Lung (tissue), 17 donors: ENCODE measurements at places on chromosomes 4 and X. TPM values are rescaled to one million over a fixed set of nuclear protein-coding genes. Genes with fewer than 3 reads are reported as not detected.
A peak's percentile ranks its signal among the peaks of the same experiment; 100 is the strongest.

DNA sequence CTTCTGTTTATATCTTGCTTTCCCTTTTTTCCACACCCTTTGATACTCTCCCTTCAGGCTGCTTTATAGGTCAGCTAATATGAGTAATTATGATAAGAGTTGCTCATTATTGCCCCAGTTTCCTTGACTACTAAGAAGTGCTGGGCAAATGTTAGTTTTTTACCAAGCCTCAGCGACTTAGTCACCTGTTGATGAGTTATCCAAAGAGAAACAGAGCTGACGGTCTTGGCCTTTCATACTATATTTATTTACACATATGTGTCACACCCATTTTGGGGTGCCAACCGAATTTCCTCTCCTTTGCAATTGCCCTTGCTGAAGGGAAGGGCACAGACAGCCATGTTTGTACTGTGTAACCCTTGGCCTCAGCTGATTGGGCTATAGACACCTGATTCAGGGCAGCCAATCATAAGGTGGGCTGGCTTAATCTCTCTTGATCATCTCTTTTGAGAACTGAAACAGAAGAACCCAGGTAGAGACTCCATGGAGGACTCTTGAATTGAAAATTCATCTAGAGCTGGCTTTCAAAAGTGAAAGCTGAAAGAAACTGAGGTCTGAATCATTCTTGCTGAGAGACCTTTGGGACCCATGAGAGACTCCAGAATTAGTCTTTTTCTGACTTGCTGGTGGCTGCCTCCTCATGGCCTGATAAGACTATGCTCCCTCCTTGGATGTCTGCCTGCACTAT lies 111.7 kb upstream of the RPS6KA3 start:
- H3K4me1 ChIP-seq = peaks cover 10% of the 10 kb centered on the region
- H3K36me3 ChIP-seq = no peaks in the 10 kb centered on the region
- no peak overlapping the region for H3K4me3 ChIP-seq
- peaks cover 22% of the 10 kb centered on the region for H3K27me3 ChIP-seq

- no peak for DNase-seq
- H3K27me3 ChIP-seq = no peaks in the 10 kb centered on the region
- no peak overlapping the region for H3K27ac ChIP-seq
- no peak overlapping the region for H3K4me3 ChIP-seq
These were observed 157.8 kb downstream of the ANTXR2 start for GRCh38 chr4:79915246-79915645.

- DNase-seq = peak; percentile 53
- no peaks in the 10 kb centered on the region for H3K27me3 ChIP-seq
- H3K4me1 ChIP-seq = no peaks in the 10 kb centered on the region
These were observed 24.5 kb upstream of the TSR2 start for GRCh38 chrX:54415534-54416350.

- H3K4me3 ChIP-seq = no peak overlapping the region
- H3K27ac ChIP-seq = no peak overlapping the region
- H3K36me3 ChIP-seq = no peaks in the 10 kb centered on the region
These were observed 5.1 kb downstream of the PSAPL1 start for GRCh38 chr4:7429601-7430078.

DNA sequence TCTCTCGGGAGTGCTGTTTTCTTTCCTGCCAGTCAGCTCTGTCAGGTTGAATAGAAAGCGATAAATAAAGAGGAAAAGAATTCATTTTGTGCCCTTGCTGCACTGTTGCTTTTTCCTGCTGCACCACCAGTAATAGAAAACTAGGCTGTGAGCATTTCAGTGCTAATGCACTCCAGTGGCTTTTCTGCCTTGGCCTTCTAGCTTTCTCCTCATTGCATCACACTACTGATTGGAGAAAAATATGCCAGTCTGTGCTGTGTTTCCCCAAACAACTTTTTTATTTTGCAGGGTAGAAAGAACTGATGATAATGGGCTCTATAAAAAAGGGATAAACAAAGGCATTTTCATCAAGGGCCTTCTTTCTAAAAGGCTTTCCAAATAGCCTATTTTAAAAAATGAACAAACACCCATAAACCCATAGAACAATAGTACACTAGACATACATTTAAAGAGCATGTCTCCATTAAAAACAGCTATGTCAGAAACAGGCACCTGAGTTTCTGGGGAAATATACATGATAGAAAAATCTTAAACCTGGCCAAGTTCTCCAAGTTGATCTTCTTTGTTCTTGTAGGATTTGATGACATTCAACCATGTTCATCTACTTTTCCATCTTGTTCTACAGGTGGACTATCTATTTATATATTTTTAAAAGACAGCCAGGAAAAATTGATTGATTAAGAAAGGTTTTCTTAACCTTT lies 86.3 kb downstream of the GPRIN3 start:
- H3K27ac ChIP-seq = no peak overlapping the region
- no peak for DNase-seq
- H3K4me3 ChIP-seq = no peak overlapping the region
- H3K36me3 ChIP-seq = no peaks in the 10 kb centered on the region
- no peaks in the 10 kb centered on the region for H3K27me3 ChIP-seq

- no peak for DNase-seq
- peak overlapping the region; percentile 33 for H3K27ac ChIP-seq
These were observed 17.5 kb upstream of the TBC1D1 start for GRCh38 chr4:37873386-37873785.

GRCh38 chr4:143023239-143023918 lies 161.3 kb upstream of the USP38 start:
- no peaks in the 10 kb centered on the region for H3K36me3 ChIP-seq
- no peak overlapping the region for H3K27ac ChIP-seq
- no peak overlapping the region for H3K4me3 ChIP-seq
- DNase-seq = no peak

GRCh38 chr4:63817196-63817865 lies 591.9 kb downstream of the TECRL start:
- H3K4me1 ChIP-seq = no peaks in the 10 kb centered on the region
- peak; percentile 50 for DNase-seq
- H3K4me3 ChIP-seq = no peak overlapping the region
- no peaks in the 10 kb centered on the region for H3K36me3 ChIP-seq
- H3K27ac ChIP-seq = no peak overlapping the region
- H3K27me3 ChIP-seq = no peaks in the 10 kb centered on the region

- peaks cover 3% of the 10 kb centered on the region for H3K27me3 ChIP-seq
- DNase-seq = no peak
- peaks cover 3% of the 10 kb centered on the region for H3K36me3 ChIP-seq
- H3K4me1 ChIP-seq = no peaks in the 10 kb centered on the region
- H3K27ac ChIP-seq = no peak overlapping the region
- H3K4me3 ChIP-seq = no peak overlapping the region
These were observed 135.1 kb downstream of the IRS4 start for GRCh38 chrX:108601276-108601675.

- no peaks in the 10 kb centered on the region for H3K4me1 ChIP-seq
- no peak overlapping the region for H3K4me3 ChIP-seq
- no peak overlapping the region for H3K27ac ChIP-seq
- no peaks in the 10 kb centered on the region for H3K27me3 ChIP-seq
- no peaks in the 10 kb centered on the region for H3K36me3 ChIP-seq
These were observed 676.4 kb upstream of the INTU start for GRCh38 chr4:126956184-126956897.

- no peaks in the 10 kb centered on the region for H3K36me3 ChIP-seq
- DNase-seq = no peak
These were observed 11.4 kb downstream of the FRAS1 start for GRCh38 chr4:78068481-78068880.

- no peaks in the 10 kb centered on the region for H3K4me1 ChIP-seq
- H3K27me3 ChIP-seq = no peaks in the 10 kb centered on the region
- DNase-seq = no peak
- no peaks in the 10 kb centered on the region for H3K36me3 ChIP-seq
- no peak overlapping the region for H3K27ac ChIP-seq
- no peak overlapping the region for H3K4me3 ChIP-seq
These were observed 102.2 kb upstream of the ATP6AP2 start for GRCh38 chrX:40478474-40479065.

GRCh38 chr4:116839826-116840225 lies 245.6 kb downstream of the TRAM1L1 start:
- no peak overlapping the region for H3K4me3 ChIP-seq
- H3K27ac ChIP-seq = no peak overlapping the region
- no peaks in the 10 kb centered on the region for H3K36me3 ChIP-seq
- H3K4me1 ChIP-seq = no peaks in the 10 kb centered on the region
- DNase-seq = no peak
- no peaks in the 10 kb centered on the region for H3K27me3 ChIP-seq

DNA sequence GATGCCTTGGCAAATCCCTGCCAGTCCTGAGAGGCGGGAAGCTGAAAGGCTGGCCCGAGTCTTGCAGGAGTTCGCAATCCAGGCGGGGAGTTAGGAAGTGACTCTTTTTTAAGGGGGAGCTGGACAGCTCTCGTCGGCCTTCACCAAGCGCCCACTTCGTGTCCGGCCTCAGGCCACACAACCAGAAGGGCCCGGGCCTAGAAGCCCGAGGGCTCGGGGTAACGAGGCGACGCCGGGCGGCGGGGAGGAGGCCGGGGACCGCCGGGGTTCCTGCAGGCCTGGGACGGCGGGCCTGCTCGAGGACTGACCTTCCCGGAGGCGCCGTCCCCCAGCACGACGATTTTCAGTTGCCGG lies 395 bp downstream of the RAB28 start:
- no peaks in the 10 kb centered on the region for H3K27me3 ChIP-seq
- H3K27ac ChIP-seq = peak overlapping the region; percentile 97
- DNase-seq = peak; percentile 84
- H3K4me1 ChIP-seq = peaks cover 7% of the 10 kb centered on the region
- H3K4me3 ChIP-seq = peak overlapping the region; percentile 60
- H3K36me3 ChIP-seq = no peaks in the 10 kb centered on the region

DNA sequence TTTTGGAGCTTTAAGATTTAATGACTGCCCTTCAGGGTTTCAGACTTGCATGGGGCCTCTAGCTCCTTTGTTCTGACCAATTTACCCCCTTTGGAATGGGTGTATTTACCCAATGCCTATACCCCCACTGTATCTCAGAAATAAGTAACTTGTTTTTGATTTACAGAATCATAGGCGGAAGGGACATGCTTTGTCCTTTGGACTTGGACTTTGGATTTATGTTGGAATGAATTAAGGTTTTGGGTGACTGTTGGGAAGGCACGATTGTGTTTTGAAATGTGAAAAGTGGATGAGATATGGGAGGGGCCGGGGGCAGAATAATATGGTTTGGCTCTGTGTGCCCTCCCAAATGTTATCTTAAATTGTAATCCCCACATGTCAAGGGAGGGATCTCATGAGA lies 1824.7 kb downstream of the PCDH7 start:
- no peaks in the 10 kb centered on the region for H3K4me1 ChIP-seq
- no peak overlapping the region for H3K4me3 ChIP-seq
- H3K27me3 ChIP-seq = no peaks in the 10 kb centered on the region
- H3K27ac ChIP-seq = no peak overlapping the region

DNA sequence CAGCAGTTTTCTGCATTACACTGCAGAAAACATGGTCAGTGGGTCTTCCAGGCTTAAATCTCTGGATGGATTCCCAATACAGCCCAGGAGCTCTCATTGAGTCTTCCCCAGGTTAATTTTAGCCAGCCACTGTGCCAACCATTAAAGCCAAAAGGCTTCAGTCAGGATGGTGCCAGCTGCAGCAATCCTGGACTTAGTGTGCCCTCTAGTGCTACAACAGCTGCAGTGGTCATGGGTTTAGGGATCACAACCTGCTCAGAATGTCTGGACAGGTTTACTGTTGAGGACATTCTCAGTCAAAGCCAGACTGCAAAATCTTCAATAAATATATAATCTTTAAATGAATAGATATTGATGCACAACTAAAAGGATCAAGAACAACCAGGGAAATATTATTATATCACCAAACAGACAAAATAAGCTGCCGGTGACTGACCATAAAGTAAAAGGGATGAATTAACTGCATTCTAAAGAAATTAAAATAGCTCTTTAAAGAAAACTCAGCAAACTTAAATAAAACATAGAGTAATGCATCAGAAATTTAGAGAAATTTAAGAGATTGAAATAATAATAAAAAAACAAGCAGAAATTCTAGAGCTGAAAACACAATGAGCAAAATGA lies 639.9 kb downstream of the SPOCK3 start:
- no peak overlapping the region for H3K27ac ChIP-seq
- H3K4me1 ChIP-seq = no peaks in the 10 kb centered on the region
- H3K4me3 ChIP-seq = no peak overlapping the region
- no peaks in the 10 kb centered on the region for H3K36me3 ChIP-seq
- no peak for DNase-seq

GRCh38 chr4:151315212-151315886 lies 10.1 kb downstream of the SH3D19 start:
- H3K4me3 ChIP-seq = no peak overlapping the region
- H3K36me3 ChIP-seq = no peaks in the 10 kb centered on the region
- peak overlapping the region; percentile 97 for H3K27ac ChIP-seq
- H3K4me1 ChIP-seq = peaks cover 34% of the 10 kb centered on the region

DNA sequence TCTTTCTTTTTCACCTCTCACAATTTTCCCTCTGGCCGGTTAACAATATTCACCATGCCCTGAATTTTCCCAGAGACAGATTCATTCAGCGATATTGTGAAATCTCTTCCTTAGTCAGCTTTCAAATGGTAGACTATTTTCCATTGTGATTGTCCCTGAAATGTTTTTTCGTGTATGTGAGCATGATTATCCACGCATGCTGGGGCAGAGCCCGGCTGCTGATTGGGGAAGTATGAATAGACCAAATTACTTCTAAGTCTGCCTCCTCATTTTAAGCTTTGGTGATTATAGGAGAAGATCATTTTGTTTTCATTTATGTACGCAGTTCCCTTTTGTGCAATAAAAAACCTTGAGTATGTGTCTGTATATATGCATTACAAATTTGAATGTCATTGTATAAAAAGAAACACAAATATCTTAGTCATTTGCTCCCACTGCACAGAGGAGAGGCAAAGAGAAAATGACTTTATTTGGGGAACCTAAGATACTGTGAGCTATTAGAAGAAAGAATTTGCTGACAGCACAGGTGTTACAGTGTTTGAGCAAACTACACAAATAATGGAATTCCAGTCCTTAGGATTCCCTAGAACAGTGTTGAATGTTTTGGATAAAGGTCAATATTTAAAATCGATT lies 11.3 kb downstream of the DTHD1 start:
- H3K4me1 ChIP-seq = no peaks in the 10 kb centered on the region
- H3K27me3 ChIP-seq = no peaks in the 10 kb centered on the region
- no peak overlapping the region for H3K27ac ChIP-seq
- no peaks in the 10 kb centered on the region for H3K36me3 ChIP-seq

- H3K27me3 ChIP-seq = no peaks in the 10 kb centered on the region
- no peaks in the 10 kb centered on the region for H3K36me3 ChIP-seq
- no peak overlapping the region for H3K27ac ChIP-seq
- no peak for DNase-seq
- no peak overlapping the region for H3K4me3 ChIP-seq
- H3K4me1 ChIP-seq = peaks cover 13% of the 10 kb centered on the region
These were observed 17.7 kb upstream of the CENPU start for GRCh38 chr4:184751585-184751956.

Gene SPANXN5
- not detected for total RNA-seq

Gene CCDC110
- 1.2 TPM for total RNA-seq

Gene MXRA5
- total RNA-seq = 4.4 TPM

Gene RASGEF1B
- total RNA-seq = 30.9 TPM

Gene ANOS1
- 24.3 TPM for total RNA-seq

Gene SYNPO2
- 14.8 TPM for total RNA-seq

Gene PHOX2B
- not detected for total RNA-seq

Gene SOX3
- not detected for total RNA-seq

Gene NUDT11
- 0.40 TPM for total RNA-seq
